ENCODE measurements at places on chromosomes 16 and 17.

DNA sequence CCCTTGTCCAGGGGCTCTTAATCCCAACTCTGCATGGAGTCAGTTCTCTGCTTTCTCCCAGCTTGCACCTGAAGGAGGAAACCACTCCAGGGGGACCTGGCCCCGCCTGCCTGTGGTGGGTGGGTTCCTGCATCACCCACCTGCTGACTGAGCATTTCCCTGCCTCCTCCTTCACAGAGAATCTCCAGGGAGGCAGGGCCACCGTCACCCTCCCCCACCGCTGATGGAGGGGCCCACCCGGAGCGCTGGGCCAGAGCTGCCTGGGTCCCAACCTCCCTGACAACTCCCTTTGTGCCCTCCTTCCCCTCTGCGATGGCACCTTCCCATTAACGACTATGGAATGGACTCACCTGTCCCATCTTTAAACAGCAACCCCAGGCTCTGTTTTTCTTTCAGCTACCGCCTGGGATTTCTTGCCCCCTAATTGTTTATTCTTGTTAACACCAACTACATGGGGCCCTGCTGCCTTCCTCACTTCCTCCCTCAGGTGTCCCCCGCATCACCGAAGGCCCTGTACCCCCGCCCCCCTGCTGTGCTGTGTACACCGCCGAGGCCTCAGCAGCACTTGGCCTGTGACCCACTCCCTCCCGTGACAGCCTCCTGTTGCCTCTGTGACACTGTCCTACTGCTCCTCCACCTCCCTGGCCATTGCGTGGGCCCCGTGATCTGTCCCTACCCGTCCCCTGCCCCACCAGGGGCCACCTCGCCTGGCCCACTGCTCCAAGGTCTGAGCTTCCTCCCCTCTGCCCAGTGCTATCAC, 842 bp upstream of the TEDC2 start:
- DNase-seq: no peak

GRCh38 chr17:36506249-36506826, 19.9 kb downstream of the ZNHIT3 start:
- DNase-seq: no peak

GRCh38 chr16:15608398-15609285, 34.3 kb downstream of the MARF1 start:
- DNase-seq: no peak

GRCh38 chr16:87335625-87336433, 18.6 kb upstream of the C16orf95 start:
- DNase-seq: no peak

DNA sequence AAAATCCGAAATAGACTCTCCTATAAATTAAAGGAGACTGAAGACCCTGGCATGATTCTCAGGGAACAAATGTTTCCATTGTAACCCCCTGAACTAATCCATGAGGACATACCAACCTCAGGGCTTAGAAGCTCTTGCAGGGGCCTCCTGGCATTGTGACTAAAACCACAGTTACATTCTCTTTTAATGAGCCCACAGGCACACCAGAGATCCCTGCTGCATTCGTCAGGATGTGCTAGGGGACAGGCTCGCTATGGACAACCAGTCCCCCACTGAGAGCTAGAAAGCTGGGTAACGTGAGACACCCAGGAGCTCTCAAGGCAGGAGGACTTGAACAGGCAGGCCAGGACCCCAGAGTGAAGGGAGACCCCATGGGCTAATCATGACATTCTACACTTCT, 140.6 kb upstream of the TNRC6C start:
- no peak for DNase-seq

DNA sequence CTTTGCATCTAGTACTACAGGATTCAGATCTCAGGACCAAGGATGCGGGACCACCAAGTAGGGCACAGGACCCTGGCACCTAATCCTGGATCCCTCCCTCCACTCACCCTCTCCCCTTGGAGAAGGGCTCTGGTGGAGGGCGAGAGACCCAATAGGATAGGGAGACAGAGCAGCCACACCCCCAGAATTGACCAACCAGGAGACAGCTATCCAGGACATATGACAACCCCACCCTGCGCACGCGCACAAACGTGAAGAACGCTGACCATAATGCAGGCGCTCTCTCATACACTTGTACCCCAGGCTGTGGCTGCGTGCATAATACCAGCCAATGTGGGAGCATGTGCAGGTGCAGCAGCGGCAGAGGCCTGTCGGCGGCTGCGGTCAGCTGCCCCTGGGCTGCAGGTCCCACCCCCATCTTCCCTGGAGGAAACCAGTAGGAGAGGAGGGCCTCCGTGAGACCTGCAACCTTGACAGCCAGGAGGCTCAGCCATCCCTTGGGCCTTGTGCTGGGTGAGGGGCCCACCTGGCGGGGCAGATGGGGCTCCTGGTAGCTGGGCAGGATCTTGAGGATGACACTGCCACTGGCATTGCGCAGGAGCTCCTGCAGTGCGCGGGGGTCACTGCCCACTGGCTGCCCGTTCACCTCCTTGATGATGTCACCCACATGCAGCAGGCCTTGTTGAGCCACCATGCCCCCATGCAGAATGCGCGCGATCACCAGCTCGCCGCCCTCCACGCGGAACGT, 25.4 kb downstream of the MPP2 start:
- no peak for DNase-seq

GRCh38 chr17:1577182-1577581, 14.6 kb upstream of the PITPNA start:
- DNase-seq: no peak

GRCh38 chr16:75306099-75306762, 54.8 kb upstream of the BCAR1 start:
- no peak for DNase-seq

DNA sequence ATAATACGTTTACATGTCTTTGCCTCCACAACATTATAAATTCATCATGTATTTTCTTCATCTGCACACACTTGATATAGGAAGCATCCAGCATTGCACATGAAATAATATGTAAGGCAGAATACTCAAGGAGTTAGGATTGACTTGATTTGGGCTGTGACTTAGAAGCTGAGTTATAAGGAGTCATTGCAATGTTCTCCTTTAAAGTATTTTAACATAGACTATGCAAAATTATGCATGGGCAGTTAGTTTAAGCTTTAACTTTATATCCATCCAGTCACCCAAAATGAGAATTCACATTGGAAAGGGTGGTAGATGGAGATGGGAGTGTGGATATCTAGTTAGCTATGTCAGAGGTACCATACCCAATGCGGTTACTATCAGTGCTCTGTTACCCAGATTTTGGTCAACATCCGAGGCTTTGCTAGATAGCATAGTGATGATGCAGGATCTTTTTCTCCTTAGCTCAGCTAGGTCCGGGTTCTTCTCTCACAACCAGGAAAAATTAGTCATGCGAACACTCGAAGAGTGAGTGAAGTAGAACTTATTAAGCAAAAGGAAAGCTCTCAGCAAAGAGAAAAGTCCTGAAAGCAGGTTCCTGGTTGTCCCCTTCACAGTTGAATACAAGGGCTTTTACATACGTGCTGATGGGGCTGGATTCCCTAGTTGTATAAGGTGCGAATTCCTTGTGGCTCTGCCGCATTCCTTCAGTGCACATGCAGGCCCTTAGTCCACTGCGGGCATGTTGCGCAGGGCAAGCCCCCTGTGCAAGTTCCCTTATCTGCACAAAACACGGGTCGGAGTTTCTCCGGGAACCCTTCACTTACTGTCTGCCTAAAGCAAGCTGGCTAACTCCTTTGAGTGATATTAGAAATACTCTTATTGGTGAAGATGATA, 73.1 kb upstream of the FAM20A start:
- no peak for DNase-seq

DNA sequence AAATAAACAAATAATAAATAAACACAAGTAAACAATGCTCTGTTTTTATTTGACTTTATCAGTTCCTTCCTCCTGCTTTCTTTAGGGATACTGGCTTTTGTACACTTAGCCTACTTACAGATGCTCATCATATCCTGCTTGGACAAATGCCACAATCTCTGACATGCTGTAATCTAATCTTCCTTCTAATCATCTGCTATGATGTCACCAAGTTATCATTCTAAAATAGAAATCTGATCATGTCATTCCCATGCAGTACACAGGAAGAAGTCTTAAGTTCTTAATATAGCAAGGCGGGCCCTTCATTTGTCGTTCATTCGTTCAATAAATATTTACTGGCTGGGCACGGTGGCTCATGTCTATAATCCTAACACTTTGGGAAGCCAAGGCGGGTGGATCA, 9.1 kb upstream of the UBB start:
- DNase-seq: no peak

- no peak for DNase-seq
These were observed 185.4 kb downstream of the SEC14L1 start for GRCh38 chr17:77326076-77326591.

- DNase-seq: peak; percentile 6
These were observed 825 bp downstream of the HEATR6 start for GRCh38 chr17:60077672-60078519.

GRCh38 chr16:15487336-15488284, 53.2 kb downstream of the BMERB1 start:
- DNase-seq: no peak

GRCh38 chr17:77558846-77559626, 399.5 kb upstream of the TNRC6C start:
- no peak for DNase-seq

DNA sequence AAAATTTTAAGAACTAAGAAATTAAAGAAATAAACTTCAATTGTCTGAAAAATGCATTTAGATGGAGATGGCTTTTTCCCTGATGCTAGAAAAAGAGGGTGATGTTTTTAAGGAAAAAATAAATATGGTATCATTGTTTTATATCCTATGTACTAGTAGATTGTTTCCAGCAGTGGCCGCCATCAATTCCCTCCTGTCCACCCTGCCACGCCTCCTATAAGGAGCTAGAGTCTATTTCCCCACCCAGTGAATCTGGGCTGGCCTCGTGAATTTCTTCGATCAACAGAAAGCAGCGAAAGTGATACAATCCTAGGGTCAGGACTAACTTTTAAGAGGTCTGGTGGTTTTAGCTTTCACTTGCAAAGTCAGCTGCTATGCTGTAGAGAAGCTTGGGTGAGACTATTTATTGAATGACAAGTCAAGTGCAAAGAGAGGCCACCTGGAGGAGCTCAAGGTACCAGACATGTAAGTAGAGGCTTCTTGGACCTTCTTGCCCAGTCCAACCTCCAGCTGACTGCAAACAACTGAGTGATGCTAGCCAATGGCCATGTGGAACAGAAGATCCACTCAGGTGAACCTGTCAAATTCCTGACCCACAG, 80.9 kb upstream of the MTMR4 start:
- no peak for DNase-seq

DNA sequence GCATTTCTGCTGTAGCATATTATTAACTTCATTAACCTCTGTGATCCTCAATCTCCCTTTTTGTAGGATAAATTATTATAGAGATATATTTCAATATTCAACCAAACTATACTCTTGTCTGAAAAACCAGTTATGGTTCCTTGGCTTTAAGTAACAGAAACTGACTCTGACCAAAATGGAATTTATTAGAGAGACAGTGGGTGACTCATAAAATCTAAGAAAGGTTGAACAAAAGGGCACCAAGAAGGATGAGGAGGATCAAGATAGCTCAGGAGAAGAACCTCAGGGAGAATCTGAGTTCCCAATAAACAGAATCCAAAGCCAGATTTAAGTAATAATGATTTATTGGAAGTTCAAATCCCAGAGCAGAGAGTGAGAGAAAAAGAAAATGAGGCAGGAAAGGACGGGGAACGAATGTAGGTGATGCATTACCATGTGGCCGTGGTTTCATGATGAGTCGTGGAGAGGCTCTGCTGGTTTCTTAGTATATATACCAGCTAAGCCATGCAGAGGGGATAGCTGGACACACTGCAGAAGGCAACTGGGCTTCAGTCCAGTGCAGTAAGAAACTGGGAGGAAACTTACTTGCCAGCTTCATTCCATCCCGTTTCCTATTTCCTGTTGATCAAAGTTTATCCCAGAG, 151.5 kb upstream of the GOT2 start:
- DNase-seq: no peak

GRCh38 chr16:72908362-72909167, 139.4 kb downstream of the ZFHX3 start:
- no peak for DNase-seq

- no peak for DNase-seq
These were observed 2.7 kb upstream of the LASP1NB start for GRCh38 chr17:38922538-38923297.

- DNase-seq: no peak
These were observed 2.5 kb downstream of the ADAD2 start for GRCh38 chr16:84193480-84193879.

DNA sequence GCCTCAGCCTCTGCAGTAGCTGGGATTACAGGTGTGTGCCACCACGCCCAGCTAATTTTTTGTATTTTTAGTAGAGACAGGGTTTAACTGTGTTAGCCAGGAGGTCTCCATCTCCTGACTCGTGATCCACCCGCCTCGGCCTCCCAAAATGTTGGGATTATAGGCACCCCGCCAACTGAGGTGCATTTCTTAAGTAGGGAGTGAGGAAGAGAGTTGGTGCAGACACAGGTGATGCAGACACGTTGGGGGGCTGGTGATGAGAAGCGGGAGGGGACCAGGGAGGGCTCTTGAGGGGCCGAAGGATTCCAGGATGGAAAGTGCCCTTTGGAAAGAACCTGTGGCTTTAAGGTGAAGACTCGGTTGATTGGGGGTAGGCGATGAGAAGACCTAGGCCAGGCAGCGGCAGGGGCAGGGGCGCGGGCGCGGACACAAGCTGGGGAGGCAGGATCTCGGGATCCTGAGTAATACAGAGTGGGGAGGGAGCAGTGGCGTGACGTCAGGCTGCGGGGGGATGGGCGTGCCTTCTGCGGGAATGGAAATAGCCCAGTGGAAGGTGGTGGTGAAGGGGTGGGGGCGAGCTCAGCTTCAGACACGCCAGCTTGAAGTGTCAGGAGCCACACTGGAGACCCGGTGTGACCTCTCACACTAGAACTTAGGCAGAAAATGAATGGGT, 2.5 kb upstream of the ATP6V0C start:
- no peak for DNase-seq

DNA sequence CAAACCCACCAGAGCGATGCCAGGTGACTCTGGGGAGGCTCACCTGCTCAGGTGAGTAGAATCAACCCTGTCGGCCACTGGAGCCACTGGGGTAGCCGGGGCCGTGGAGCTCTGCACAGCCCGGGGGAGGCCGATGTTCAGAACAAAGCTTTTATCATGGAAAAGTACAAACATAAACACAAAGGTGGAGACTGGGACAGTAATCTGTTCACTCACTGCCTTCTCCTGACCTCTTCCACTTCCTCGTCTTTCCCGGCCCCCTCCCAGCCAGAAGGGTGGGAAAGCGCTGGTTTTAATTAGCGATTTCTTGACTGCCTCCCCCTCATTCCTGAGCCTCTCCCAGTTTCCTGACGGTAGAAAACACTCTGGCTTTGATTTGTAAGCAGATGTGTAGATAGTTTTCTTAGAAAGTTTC, 9.8 kb upstream of the TEX19 start:
- no peak for DNase-seq

GRCh38 chr17:77206158-77206956, 65.6 kb downstream of the SEC14L1 start:
- DNase-seq: no peak

GRCh38 chr17:80270104-80270503, 9.5 kb downstream of the RNF213 start:
- DNase-seq: no peak

DNA sequence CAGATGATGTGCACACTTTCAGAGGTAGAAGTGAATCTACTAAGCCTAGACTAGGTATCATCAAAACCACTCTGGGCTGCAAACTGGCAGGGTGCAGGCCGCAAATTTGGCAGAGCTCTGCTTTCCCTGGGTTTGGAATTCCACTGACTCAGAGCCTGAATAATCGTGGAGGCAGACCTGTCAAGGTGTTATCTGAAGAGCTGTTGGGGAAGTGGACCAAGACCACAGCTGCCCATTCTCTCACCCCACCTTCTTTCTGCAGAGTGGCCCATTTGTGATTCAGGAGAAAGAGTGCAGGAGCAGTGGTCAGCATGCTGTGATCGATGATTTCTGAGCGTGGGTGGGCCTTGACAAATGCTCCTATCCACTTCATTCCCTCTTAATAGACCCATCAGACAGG, 45.8 kb upstream of the CBLN1 start:
- no peak for DNase-seq
